ENCODE measurements at places on chromosomes 1 and 21.

DNA sequence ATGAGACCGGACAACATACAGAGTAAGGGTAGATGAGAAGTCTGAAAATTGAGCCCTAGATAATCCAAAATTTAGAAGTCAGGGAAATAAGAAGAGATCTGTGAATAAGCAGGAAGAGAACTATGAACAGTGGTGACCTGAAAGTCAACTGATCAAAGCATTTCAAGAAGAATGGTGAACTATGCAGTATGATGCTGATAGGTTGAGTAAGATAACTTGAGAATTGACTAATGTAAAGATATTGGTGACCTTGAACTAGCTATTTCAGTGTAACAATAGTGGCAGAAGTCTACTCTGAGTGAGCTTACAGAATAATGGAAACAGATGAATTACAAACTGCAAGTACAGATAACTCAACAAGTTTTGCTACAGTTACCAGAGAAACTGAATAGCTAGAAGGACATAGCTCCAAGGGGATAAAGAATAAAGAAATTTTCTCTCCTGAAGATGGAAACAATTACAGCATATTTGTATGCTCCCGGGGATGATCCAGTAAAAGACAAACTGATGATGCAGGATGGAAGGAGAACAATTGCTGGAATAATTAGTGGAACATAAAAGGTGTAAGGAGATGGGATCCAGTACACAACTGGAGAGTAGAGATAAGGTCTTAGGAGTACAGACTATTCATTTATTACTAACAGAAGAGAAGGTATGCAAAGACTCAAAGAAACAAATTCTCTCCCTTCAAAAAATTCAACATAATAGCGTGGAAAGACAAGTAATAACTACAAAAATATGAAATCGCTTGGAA lies 10.9 kb downstream of the NRDC start:
- no peak for DNase-seq

DNA sequence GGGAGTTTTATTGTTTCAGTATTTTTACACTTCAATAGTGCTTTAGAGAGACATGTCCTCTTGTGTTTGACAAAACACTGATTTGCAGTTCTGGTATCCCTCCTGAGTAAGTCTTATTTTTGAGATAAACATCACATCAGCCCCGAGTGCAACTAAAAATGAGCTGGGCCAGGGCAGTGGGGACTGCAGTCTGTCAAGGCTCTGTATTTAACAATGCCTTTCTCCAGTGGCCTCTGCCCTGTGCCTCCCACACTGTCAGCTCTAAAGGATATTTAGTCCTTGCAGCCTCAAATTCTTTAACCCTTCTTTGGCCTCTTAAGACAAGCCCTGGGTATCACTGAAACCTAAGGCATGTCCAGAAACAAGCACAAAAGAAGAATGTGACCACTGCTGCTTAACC lies 160.6 kb downstream of the ST6GALNAC5 start:
- no peak for DNase-seq

DNA sequence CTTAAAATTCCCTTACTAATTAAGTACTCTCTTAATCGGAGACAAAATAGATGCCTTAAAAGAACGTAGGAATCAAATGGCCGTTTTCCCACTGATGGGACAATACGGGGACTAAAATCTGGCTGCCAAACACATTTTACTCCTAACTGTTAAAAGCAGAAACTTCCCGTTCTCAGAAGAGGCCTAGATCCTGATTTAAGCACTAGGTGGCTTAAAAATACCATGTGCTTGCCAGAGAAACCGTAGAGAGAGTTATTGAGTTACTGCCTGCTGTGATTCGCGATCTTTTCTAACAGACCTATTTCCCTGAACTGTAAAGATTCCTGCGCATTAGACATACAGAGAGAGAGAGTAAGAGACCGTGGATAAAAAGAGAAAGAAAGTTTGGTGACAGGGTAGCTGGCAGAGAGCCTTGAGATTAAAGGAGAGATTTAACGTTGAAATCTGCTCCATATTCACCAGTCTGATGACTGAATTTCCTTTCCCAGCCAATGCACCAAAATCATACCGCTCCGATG lies 54.4 kb upstream of the STUM start:
- no peak for DNase-seq

GRCh38 chr1:58893257-58893869 lies 109.5 kb upstream of the JUN start:
- DNase-seq = no peak

- no peak for DNase-seq
Measured at GRCh38 chr1:156815307-156815826, 1.3 kb downstream of the SH2D2A start.

- no peak for DNase-seq
Measured at GRCh38 chr1:180560868-180561600, 2.3 kb downstream of the OVAAL start.

DNA sequence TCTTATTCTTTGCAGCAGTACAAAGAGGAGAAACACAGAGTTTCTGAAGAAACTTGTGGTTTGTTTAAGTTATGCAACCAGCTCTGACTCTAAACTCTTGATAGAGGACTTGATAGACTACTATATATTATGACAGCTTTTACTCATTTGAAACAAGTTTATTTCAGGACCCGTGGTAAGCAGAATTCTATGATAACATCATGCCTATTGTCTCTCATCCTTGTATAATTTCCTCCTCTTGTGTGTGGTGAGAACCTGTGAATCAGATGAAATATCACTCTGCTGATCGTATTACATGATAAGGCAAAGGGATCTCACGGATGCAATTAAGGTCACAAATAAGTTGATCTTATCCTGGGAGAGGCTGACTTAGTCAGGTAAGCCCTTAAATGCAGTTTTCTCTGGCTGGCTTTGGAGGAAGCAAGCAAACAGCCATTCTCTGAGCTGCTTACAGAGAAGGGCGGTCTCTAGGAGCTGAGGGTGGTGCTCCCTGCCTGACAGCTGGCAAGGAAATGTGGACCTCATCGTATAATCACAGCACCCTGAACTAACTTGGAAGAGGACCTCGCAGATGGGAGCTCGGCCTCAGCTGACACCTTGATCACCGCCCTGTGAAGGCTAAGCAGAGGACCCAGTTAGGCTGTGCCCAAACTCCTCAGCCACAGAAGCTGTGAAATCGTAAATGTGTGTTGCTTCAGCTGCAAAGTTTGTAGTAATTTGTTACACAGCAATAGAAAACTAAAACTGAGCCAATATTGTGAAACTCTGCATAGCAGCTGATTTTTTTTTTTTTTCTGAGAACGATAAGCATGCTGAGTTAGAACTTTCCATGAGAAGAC lies 151.1 kb upstream of the DPT start:
- no peak for DNase-seq

- DNase-seq = no peak
Measured at GRCh38 chr1:185966471-185966870, 232.3 kb downstream of the HMCN1 start.

GRCh38 chr1:8712413-8713231 lies 104.8 kb downstream of the RERE start:
- no peak for DNase-seq

GRCh38 chr21:31795992-31796391 lies 64.1 kb upstream of the SCAF4 start:
- no peak for DNase-seq

DNA sequence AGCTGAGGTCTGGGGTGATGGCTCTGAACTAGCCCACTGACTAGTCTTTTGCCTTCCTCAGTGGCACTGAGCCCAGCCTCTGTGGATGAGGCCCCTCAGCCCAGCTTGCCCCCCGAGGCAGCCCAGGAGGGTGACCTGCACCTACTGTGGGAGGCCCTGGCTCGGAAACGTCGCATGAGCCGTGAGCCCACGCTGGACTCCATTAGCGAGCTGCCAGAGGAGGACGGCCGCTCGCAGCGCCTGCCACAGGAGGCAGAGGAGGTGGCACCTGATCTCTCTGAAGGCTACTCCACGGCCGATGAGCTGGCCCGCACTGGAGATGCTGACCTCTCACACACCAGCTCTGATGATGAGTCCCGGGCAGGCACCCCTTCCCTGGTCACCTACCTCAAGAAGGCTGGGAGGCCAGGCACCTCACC lies 87.8 kb downstream of the TRIM11 start:
- DNase-seq = no peak

- no peak for DNase-seq
Measured at GRCh38 chr1:188023206-188023605, 1194.5 kb downstream of the PLA2G4A start.

GRCh38 chr1:224544346-224545110 lies 71.6 kb upstream of the CNIH3 start:
- DNase-seq = no peak

DNA sequence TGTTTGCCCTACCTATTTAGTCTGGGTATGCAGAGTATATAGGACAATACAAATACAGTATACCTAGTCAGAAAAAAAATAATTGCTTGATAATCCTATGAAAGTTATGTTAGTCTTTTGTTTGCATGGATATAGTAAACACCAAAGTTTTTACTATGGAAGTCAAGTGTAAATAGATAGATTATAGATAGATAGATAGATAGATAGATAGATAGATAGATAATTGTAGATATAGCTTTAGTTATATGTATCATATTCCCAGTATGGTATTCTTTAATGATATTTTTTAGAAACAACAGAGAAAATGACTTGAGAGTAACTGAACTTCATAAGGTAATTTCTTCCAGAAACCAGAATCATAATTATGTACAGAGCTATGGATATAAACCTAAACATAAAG lies 158.2 kb downstream of the NCAM2 start:
- no peak for DNase-seq

GRCh38 chr1:68313735-68314134 lies 81.4 kb upstream of the WLS start:
- no peak for DNase-seq

DNA sequence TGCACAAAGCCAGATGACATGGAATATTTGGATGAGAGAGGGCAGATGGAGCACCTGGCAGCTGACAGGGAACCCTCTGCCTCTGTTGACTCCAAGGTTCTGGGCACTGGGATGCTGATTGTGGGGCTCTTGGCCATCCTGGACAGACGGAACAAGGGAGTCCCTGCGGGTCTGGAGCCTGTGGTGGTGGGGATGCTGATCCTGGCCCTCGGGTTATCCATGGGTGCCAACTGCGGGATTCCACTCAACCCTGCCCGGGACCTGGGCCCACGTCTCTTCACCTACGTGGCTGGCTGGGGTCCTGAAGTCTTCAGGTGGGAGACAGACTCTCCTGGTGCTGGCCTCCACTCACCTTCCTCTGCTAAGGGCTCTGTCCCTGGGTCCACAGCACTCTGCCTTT lies 1.8 kb upstream of the ATP8B2 start:
- no peak for DNase-seq

DNA sequence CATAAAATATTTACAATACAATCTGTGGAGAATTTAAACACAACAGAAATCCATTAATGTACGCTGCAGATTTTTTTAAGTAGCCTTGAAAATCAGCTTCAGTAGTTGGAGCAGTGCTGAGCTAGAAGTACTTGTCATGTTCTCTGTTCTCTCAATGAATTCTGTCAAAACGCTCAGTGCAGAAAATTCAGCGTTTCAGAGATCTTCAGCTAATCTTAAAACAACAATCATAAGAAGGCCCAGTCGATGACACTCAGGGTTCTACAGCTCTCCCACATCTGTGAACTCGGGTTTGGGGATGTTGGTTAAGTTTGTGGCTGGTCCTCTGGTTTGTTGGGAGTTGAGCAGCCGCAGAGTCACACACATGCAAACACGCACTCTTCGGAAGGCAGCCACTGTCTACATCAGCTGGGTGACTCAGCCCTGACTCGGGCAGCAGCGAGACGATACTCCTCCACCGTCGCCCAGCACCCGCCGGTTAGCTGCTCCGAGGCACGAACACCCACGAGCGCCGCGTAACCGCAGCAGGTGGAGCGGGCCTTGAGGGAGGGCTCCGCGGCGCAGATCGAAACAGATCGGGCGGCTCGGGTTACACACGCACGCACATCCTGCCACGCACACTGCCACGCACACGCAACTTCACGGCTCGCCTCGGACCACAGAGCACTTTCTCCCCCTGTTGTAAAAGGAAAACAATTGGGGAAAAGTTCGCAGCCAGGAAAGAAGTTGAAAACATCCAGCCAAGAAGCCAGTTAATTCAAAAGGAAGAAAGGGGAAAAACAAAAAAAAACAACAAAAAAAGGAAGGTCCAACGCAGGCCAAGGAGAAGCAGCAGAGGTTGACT lies 161.2 kb downstream of the RUNX1 start:
- DNase-seq = no peak

- DNase-seq = no peak
Measured at GRCh38 chr1:44870096-44870495, 27.0 kb upstream of the PTCH2 start.

DNA sequence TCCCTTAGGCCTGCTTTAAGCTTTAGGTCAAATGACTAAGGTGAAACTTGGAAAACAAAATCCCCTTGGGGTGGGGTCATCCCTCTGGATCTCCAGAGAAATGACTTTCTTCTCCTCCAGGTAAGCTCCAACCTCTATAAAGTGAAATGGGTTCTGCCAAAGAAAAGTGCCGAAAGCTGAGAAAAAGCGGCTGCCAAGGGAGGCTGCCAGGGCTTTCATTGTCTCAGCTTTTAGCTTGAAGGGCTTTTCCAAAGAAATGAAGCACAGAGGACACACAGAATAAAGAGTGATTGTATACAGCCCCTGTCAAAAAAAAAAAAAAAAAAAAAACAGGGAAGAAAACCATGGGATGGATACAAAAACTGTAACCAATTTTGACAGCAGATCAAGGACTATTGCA lies 126.9 kb downstream of the TGFBR3 start:
- no peak for DNase-seq

GRCh38 chr1:85555867-85556573 lies 24.5 kb upstream of the CCN1 start:
- DNase-seq = no peak

DNA sequence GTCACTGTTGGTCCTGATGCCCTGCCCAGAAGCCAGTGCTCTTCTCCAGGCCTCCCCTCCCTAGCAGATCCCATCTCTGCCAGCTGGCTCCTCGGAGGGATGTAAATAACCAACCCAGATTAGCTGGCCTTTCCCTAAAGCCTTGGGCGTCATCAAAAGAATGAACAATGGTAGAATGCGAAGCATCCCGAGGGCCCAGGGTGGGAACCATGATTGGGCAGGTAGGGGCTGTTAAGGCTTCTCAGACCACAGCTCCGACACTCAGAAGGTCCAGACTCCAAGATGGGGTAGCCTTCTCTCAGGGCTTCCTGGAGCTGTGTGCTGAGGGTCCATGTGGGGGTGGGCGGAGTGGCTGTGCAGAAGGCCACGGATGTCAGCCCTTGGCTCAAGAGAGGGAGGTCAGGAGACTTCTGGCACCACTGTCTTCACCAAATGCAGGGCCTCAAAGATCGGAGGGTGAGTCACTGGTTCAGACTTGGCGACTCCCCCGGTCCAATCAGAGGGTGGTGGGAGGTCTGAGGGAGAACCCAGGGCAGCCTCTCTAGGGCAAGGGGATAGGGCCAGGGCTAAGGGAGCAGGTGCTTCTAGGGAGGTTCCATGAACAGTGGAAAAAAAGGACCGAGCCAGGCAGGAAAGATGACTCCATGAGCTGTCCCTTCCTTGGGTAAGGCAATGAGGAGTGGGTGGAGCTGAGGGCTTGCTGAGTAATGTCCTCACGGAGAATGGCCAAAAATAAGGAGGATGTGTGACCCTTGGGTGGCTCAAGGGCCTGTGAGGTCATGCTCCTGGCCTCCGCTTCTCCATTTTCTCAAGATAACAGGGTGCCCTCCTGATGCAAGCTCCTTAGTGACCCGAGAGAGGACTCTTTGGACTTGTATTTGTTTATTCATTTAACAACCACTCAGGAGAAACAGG lies 58.4 kb upstream of the EPS8L3 start:
- DNase-seq = no peak

- no peak for DNase-seq
Measured at GRCh38 chr1:204435381-204435831, 23.8 kb upstream of the PPP1R15B start.
